Stimulated activated CD4-positive, alpha-beta T cell treated with anti-CD3 and anti-CD28 coated beads, Interleukin-1b, Interleukin-23, amount 100 ng/mL, for 4 hours (primary cell): ENCODE measurements at places on chromosomes 1 and 21.

- no peak for DNase-seq
These were observed 263.1 kb downstream of the GRIK3 start for GRCh38 chr1:36771240-36771639.

DNA sequence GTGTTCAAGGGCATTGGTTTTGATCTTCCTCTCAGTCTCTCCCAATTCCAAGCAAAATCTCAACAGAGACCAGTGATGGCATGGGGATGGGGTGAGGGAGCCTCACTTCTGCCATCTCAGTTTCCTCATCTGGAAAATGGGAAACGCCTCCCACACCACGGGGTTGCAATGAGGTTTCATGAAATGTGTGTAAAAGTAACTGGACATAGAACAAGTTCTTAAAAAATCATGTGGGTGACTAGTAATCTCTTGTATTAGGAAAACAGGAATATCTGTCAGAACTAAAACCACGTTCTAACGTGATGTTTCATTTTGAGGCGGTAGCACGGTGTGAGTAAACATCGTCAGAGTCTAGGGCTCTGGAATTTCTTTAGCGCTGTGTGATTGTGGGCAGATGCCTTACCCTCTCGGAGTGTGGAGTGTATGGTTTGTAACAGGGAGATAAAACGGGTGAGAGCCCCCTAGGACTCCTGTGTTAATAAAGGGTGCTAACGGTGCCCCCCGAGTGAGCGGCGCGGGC is 55.5 kb upstream of the DNAJC6 start:
- no peak for DNase-seq

- no peak for DNase-seq
These were observed 1.4 kb upstream of the TBX19 start for GRCh38 chr1:168279253-168279652.

- no peak for DNase-seq
These were observed 18.3 kb downstream of the IFFO2 start for GRCh38 chr1:18938008-18938706.

GRCh38 chr1:209042413-209042812 is 541.1 kb upstream of the CAMK1G start:
- DNase-seq: no peak

DNA sequence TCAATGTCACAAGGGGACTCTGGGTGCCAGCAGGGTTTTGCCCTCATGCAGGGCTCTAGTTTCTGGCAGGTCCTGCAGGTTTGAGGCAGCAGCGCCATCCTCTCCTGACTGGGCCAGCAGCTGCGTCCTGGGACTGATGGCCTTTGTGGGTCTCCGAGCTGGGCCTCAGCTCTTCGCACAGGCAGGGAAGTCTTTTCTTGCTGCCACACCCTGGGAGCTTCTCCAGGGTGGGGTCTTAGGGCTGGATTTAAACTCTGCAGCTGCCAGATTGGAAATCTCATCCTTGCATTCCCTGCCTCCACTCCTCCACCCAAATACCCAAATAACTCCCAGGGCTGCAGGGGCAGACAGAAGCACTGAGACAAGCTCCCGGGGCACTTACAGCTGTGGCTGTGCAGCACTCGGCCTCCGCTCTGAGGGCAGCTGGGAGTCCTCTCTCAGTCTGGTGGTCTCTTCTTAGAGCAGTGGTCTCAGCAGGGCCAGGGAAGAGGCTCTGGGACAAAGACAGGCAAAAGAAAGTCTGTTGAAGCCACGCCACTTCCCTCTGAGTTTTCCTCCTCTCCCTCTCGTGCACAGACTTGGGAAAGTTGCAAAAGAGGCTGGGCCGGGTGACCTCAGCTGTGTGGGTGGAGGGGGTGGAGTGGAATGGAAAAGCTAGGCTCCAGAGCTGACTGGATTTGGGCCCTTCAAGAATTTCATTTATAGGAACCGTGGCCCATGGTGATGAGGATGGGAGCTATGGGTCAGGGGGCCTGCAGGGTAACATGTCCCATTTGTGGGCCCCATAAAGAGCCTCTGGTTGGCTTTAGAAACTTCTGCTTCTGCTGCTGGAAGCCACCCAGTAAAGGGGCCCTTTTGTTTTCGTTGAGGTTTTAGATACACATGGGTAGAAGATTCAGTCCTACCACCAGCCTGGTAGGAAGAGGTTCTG is at the start of gene RAB7B:
Gene RAB7B (minus strand): TSS at position 525 of the 931 bp plus-strand sequence. CDS start 9,260 bp downstream, outside the sequence.
- DNase-seq: no peak

GRCh38 chr1:154414606-154415005 is 9.5 kb downstream of the IL6R start:
- no peak for DNase-seq

DNA sequence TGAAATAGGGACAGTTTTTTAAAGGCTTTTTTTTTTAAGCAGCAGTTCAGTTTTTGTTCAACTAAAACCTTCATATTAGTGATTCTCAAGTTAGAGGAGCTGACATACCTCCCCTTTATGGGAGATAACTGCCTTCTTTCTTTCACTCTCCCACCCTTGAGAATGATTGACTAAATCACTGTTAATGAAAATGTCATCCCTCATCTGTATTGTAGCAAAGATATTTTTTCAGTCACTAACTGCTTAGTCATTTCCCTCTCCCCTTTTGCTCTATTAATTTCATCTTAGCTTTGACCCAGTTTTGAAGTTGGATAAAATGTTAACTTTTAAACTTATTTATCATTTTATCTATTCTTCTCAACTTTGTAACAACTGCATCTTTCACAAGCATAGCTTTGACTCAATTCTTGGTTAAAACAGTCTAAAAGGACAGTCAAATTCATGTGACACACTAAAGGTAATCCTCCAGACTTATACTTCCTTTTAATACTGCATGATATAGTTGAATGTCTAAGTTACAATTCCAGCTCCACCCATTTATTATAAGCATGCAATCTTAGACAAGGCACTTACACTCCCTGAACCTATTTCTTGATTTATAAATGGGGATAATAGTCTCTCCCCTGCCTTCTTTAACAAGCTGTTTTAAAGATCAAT is 17.1 kb downstream of the CAPZA1 start:
- no peak for DNase-seq

DNA sequence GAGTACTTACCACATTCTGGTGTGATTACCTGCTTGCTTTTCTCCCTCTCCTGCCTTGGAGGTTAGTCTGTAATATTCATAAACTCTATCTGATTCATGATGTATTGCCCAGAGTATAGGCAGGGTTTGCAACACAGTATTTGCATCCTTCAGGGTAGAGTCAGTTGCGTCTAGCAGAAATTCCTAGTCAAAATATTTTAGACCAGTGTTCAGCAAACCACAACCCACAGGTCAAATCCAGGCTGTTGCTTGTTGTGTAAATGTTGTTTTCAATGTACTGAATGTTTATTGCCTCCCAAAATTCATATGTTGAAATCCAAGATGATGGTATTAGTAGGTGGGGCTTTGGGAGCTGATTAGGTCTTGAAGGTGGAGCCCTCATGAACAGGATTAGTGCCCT is 82.9 kb downstream of the NGF start:
- no peak for DNase-seq

GRCh38 chr1:27562021-27562420 is 41.9 kb downstream of the AHDC1 start:
- DNase-seq: no peak

DNA sequence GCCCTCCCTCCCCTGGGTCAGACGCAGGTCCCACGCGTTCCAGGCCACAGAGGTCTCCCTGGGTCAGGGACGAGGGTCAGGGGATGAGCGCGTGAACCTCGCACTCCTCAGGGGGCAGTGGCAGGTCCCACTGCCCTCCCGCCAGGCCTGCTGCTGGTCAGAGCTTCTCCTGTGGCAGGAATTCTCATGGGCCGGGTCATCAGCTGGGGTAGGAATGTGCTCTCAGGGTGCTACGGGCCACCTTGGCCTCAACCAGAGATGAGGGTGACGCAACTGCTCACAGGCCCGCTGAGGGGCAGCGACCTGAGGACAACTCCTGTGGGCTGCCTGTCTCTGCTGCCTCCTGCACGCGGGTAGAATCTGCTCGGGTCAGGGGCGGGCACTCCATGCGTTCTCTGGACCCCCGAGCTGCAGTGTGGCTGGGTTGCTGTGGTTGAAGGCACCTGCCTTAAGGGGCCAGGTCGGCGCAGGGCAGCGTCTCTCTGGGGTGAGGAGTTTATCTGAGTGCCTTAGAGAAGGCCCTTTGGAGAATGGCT is 128.8 kb downstream of the PRDM16 start:
- no peak for DNase-seq

DNA sequence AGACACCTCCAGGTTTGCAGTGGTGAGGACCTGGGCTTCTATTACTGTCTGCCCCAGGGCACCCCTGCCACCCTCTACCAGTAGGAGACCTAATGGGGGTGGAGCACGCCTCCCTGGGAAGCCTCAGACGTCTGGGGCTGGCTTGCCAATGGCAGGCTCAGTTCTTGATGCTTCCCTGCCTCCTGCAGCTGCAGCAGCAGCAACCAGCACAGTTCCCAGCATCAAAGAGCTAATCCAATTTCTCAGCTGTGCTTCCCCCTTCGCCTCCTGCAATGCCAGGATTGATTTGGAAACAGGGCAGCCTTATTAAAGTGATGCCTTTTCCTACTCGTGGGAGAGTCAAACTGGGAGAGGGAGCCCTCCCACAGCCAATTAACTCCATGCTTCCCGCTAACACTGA is 8.2 kb downstream of the SYT2 start:
- no peak for DNase-seq

DNA sequence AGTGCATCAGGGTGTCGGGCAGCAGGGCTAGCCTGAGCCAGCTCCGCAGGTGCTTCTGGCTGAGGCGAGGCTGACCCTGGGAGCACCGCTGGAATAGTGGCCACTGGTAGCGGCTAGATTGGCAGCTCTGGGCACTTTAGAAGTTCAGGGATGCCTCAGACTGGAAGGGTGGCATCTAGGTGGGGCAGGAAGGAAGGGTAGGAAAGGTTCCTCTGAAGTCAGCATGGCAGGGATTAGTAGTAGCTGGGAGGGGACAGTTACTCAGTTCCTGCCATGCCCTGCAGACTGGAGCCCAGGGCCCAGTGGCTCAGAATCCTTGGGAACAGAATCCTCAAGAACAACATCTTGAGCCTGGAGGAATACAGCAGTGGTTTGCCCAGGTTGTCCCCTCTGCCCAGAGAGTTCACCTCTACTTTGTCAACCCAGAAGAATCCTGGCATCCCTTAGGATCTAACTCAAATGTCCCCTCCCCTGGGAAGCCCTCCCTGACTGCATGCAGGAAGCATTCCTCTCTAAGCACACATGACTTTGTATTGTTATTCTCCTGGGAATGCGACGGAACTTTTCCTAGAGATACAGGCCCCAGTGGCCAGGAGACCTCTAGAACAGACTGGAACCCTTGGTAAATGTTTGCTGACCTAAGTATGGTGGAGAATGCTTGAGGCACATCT is 39.5 kb upstream of the BCAR3 start:
- DNase-seq: no peak

DNA sequence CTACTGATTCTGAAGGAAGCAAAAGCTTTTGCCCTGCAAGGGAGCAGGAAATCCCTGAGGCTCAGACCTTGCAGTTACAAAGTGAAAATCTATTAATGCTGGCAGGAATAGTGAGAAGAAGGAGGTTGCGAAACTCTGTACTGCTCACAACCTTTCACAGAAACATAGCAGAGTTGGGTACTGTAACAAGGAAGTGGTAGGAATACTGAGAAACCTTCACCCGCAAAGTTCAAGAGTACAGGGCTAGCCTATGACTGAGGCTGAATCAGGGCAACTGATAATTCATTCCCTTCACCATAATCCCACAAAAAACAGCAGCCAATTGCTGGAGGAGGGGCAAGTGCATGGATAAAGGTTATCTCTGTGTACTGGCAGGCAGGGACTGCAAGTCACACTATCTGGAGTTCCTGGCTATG is 23.9 kb upstream of the KCTD3 start:
- no peak for DNase-seq

DNA sequence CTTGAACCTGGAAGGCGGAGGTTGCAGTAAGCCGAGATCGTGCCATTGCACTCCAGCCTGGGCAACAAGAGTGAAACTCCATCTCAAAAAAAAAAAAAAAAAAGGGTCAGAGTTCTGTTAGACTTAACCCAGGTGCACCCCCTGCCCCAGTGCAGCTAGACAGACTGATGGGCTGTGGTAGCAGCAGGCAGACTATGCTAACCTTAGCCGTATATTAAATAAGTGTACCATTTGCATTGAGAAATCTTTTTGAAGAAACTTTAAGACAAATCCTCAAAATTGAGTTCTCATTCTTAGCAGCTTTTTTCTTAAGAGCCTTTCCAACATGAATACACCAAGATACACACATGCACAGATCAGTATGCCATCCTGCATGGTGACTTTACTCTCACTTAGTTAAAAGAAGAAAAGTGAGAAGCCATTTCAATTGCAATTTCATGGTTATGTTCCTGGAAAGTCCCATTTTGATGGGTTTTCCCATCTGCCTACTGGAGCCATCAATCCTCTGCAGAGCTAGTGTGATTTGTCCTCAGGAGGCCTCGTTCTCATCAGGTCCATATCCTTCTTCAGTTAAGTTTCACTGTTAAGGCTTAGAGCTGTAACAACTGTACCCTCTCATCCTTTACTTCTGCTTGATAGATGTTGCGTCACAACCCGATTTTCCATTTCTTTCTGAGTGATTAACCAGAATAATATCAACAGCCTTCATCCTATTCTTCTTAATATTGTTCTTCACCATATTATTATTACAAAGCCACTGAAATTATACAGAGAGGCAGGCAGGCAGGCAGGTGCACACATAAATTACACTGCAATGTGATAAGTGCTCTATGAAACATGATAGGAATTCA is 7.3 kb downstream of the FCRLB start:
- no peak for DNase-seq

GRCh38 chr1:155052439-155053395 is 1.6 kb downstream of the ADAM15 start:
- DNase-seq: no peak

DNA sequence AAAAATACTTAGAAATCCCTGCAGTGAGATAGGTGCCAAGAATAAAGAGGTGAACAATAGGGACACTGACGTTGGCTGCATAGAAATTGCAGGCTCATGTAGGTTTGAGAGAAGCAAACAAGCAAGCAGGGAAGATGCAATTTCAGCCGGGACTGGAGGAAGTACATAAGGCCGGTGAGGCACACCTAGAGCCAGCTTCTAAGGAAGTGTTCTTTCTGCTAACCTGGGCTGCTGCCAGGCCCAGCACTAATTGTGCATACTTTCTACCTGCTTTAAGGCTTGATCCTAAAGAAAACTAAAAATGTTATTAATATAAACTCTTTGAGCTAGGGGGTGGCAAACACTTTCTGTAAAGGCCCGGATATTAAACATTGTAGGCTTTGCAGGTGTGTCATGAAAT is 71.0 kb downstream of the LMO4 start:
- no peak for DNase-seq

- no peak for DNase-seq
These were observed 51.2 kb upstream of the LRP8 start for GRCh38 chr1:53378932-53379661.

GRCh38 chr1:165851034-165851658 is 23.7 kb downstream of the UCK2 start:
- DNase-seq: no peak

DNA sequence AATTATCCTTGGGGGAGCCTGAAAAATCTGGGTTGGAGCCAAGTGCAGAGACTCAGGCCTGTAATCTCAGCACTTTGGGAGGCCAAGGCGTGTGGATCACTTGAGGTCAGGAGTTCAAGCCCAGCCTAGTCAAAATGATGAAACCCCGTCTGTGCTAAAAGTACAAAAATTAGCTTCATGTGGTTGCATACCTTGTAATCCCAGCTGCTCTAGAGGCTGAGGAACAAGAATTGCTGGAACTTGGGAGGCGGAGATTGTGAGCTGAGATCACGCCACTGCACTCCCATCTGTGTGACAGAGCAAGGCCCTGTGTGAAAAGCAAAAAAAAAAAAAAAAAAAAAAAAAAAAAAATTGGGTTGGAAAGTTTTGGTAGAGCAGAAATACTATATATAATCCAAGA is 1563.6 kb upstream of the PRMT6 start:
- DNase-seq: no peak

- DNase-seq: no peak
These were observed 98.0 kb downstream of the LMO4 start for GRCh38 chr1:87426463-87427249.
